ENCODE measurements at places on chromosomes 2 and 18.

DNA sequence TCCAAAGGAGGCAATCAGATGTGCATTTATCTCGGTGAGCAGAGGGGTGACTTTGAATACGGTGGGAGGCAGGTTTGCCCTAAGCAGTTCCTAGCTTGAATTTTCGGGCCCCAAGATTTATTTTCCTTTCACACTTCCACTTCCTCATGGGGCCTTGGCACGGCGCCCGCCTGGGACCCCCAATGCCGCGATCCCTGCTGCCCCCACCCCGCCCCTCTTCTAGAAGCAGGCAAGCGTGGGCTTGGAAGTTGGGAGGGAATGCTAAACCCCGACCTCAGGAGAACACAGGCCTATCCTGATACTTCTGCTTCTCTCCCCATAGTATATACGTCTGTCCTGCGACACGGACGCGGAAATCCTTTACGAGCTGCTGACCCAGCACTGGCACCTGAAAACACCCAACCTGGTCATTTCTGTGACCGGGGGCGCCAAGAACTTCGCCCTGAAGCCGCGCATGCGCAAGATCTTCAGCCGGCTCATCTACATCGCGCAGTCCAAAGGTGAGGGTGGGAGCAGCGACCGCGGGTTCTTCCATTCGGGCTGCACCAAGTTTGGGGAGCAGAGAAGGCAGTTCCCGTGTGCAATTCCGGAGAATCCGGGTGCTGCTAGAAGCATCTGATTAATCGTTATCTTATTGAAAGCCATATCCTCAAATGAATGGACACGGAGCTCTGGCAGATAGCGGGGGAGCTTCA, 21.6 kb downstream of the TRPM8 start:
- no peak for DNase-seq

DNA sequence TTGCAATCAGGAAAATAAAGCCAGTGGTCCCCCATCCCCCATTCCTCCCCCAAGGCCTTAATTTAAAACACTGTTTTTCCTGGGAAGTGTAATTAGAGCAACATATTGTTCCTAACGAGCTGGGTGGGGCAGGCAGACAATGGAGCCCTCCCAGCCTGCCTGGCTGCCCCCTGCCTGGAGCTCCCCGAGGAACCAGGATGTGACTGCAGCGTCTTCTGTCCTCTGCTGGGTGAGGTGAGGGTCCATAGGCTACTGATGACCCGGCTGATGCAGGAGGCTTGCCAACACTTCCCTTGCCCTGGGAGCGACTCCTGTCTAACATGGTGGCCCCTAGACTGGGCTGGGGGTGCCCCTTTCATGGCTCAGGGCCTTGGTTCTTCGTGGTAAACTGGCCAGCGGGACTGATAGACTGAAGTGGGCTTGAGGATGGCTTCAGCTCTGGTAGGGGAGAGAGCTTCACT, 152.4 kb downstream of the DYSF start:
- no peak for DNase-seq

GRCh38 chr18:12844391-12844790, 39.6 kb downstream of the PTPN2 start:
- no peak for DNase-seq

DNA sequence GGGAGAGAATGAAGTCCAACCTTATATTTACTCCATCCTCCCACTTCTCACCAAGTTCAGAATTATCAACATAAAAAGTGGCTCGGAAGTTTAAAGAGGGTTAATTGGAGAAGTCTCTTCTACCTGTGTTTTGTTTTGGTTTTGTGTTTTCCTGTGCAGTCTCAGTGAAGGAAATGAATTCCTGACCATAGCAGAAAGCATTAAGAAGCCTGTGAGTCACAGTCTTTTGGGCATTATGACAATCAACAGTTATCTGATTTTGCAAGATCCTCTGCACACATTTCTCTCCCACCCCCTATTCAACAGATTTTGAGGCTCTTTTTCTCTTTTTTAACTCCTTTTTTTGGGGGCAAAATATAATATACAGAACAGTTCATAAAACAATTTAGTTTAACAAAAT, 8.6 kb upstream of the RPL37A start:
- no peak for DNase-seq

DNA sequence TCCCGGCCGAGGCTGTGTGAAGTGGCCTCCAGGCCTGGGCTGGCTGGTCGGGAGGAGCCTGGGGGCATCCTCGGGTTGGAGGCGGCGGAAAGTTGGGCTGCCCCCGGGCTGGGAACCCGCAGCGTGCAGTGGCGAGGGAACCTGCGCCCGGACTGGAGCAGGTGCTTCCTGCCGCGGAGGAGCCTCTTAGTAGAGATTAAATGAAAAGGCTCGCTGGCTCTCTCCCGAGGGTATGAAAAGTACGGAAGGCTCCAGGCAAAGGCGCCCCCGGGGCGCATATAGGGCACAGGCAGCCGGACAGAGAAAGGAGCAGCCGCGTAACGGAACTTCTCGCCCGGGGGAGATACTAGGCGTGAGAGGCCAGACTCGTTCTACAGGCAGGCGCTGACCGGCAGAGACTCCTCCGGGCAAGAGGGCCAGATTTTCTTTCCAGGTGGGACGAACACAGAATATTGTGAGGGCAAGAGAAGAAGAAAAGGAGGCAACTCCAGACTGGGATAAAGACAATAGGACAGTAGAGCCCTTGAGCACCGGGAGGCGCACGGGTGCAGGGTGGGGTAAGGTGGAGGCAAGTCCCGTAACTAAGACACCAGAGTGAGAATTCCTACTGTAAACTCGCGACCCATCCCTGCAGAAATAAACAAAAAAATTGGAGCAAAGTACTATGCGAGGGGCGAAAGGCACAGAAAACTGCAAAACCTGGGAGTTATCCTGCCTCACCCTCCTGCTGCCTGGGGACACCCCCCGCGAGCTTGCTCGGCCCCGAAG, 816 bp downstream of the CDH2 start:
- DNase-seq: no peak

- DNase-seq: peak; percentile 33
These were observed 13.2 kb upstream of the MYO1B start for GRCh38 chr2:191231995-191232394.

DNA sequence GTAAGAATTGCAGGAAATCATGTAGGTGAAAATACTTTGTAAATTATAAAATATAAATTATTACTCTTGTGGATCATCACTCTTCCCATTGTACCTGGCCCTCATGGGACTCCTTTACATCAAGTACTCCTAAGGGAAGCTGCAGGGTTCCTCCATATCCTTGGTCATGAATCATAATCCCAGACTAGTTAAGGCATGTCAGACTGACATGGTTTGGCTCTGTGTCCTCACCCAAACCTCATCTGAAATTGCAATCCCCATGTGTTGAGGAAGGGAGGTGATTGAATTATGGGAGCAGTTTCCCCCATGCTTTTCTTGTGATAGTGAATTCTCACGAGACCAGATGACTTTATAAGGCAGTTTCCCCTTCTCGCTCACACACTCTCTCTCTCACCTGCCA, 77.1 kb downstream of the CMPK2 start:
- DNase-seq: no peak

DNA sequence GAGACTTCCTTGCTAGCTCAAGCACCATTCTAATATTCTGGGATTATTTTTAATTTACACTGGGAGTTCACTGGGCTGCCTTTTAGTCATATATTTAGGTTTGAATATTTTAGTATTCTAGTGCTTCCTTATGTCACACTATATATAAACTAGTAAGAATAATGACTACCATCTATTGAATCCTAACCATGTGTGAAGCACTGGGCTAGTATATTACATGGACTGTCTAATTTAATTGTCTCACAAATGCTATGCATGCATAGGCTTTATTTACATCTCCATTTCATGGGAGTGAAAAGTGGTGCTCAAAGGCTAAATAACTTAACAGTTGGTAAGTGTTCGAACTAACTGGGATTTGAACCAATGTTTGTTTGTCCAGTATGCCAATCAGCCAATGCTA, 272.4 kb downstream of the RND3 start:
- DNase-seq: no peak

- no peak for DNase-seq
These were observed 1081.6 kb downstream of the CNTNAP5 start for GRCh38 chr2:125106710-125107109.

- DNase-seq: no peak
These were observed 9.6 kb downstream of the PER2 start for GRCh38 chr2:238278626-238279323.

DNA sequence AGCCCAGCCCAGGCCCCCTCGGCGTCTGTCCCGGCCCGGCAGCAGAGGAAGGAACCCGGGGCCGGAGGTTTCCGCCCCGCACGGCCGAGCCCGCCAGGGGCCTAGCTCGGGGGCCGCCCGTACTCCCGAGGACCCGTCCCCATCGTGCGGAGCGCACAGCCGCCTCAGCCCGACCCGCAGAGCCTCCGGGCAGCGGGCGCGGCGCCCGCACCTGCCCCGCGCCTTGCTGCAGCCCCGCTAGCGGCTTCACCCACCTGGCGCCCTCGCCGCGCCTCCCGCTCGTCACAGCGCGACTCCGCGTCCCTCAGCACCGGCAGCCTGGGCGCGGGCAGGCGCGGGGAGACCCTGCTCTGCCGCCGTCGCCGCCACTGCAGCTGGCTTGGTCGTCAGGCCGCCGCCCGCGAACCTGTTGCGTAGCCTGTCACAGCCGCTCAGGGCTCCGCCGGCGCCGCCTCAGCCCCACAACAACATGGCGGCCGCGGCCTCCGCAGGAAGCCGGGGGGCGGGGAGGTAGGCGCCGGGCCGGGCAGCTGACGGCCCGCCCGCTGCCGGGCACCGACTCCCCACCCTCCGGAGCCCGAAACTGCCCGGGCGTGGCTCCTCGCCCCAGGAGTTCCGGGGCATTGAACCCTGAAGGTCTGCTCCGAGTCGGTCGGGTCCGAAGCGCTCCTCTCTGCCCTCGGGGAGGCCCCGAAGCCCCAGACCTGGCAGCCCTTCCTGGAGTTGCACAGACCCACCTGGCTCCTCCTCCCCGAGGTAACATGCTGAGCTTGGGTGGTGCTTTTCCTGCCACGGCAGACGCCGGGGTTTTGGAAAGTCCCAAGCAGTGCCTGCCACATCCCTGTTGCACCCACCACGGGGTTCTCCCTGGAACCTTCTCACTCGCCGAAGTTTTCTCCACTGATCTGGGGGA, at the start of gene ITSN2:
ITSN2 (minus strand) TSS at position 487 of the 913 bp plus-strand sequence. CDS start 32,454 bp downstream, outside the sequence.
- peak; percentile 74 for DNase-seq

GRCh38 chr2:12251749-12252148, 465.0 kb upstream of the TRIB2 start:
- DNase-seq: no peak

- no peak for DNase-seq
These were observed 35.2 kb downstream of the FAM178B start for GRCh38 chr2:96951125-96951654.

GRCh38 chr2:163466331-163467250, 269.2 kb downstream of the FIGN start:
- peak; percentile 12 for DNase-seq

GRCh38 chr2:235688511-235689426, 194.9 kb downstream of the AGAP1 start:
- no peak for DNase-seq

GRCh38 chr2:52194342-52194741, 1162.4 kb upstream of the NRXN1 start:
- no peak for DNase-seq

DNA sequence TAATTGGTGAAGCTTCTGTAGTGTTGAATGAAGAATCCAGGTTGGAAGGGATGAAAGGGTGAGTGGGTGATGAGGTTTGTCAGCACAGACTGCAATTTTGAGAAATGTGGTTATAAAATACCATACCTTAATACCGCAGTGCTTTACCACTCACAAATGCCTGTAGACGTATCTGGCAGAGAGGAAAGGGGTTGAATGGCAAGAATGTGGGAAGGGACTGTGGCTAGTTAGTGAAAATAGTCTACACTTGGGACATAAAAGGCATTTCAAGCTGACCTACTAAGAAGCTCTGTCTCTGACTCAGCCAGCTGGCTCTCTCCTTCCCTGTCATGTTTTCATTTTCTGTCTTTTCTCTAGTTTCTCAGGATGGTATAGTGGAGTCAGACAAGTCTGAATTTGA, 25.1 kb downstream of the CDK15 start:
- DNase-seq: no peak

GRCh38 chr2:180352620-180353019, 345.5 kb upstream of the CWC22 start:
- no peak for DNase-seq

DNA sequence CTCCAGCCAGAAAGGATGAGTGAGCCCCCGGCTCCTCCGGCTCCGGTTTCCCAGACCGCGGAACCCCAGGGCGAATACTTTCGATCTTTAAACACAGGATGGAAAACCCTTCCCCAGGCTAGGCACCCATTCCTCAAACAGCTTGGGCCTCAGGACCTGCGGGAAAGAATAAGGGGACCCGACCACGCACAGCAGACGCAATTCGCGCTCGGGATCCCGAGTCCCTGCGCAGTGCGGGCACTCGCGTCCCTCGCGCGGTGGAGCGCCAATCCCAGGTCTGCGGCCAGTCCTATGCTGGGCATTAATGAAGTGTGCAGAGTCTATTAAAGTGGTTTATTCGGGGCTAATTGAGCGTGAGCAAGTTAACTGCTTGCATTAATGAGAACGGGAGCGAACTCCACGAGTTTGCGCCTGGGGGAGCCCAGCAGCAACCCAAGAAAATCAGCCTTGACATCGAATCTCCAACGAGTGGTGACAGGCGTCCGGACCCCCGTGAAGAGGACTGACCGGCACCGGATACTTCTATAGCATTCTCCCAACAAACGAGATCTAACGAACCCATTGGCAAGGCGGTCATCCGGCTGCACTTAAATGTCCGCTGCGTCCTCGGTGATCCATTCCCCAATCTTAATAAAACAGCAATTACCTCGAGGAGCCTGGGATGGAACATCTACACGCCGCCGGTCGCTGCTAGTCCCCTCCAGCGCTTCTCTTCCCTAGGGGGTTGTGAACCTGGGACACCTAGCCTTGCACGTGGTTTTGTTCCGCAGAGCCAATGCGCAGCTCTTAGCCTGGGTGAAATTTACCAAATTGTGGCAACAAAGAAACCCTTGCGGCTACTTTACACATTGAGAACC, 1.6 kb downstream of the OSR1 start:
- DNase-seq: no peak

DNA sequence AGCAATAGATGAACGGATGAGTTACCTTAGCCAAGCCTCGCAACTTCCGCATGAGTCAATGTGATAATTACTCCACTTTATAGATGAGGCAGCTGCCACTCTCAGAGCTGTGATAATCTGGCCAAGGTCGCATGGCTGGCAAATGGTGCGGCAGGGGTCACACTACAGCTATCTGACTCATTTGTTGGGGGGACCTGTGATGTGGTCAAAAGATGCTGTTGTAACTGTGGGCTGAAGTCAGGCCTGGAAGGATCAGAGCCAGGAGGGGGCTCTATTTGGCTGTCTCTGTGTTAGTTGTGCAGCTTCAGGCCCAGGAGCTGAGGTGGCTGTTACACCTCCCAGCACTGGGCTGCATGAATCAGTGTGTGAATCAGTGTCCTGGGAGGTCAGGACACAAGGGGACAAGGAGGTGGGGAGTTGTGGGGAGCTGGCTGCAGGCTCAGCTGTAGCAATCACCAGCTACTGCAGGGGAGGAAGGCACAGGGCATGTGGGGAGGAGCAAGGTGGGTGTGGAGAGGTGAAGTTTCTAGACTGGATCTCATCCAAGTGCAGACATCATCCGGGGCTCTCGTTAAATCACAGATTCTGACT, 33.1 kb downstream of the NGEF start:
- no peak for DNase-seq

DNA sequence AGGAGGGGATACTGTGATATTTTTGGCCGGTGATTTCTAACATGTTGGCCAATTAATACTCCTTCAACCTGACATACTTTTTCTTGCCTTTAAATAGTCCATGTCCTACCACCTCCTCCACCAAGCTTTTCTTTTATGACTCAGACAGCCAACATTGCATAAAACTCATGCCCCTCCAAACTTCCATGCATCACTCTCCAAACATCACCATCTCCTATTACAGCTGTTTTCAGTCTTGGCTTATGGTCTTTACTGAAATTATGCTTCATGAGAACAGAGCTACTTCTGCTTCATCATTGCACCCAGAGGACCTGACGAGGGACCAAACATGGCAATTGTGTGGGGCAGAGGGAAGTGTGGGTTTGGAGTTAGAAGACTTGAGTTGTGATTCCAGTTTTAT, 305.4 kb downstream of the LPIN1 start:
- DNase-seq: no peak

Data from right lung (tissue), 10 donors.